Calu3 (cell line): ENCODE measurements at places on chromosomes 16 and 17. TPM values are rescaled to one million over a fixed set of nuclear protein-coding genes. Genes with fewer than 3 reads are reported as not detected.

GRCh38 chr16:88936008-88936555 lies 40.9 kb downstream of the CBFA2T3 start:
- DNase-seq: peak; percentile 70

DNA sequence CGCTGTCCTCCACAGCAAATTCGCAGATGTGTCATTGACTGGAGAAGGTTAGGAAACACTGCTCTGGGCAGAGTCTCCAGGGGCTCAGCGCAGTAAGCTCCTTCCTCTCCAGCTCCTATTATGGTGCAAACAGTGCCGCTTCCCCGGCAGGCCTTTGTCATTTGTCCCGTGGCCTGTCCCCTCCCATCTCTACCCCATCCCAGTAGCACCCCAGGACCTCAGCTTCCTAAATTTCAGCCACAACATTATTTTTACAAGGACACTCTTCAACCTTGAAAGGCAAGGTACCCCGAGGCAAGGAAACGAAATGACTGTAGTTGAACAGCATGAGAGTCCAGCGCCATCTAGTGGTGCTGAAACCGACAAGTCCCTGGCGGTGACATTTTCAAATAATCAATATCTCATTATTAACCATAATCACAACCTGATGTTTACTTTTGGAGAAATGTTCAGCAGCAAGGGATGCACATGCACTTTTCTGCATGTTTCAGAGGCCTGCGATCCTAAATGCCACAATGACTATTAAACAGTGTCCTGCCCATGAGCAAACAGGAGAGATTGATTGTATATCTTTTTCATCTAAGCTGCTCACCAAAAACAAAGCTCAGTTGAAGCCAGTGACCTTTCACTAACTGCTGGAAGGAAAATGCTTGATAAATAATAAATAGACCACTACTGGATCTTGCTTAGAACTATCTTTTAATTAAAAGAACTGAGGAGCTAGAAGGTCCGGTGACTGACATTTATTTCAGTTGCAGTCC lies 16.5 kb downstream of the MRPS23 start:
- peak; percentile 52 for DNase-seq

DNA sequence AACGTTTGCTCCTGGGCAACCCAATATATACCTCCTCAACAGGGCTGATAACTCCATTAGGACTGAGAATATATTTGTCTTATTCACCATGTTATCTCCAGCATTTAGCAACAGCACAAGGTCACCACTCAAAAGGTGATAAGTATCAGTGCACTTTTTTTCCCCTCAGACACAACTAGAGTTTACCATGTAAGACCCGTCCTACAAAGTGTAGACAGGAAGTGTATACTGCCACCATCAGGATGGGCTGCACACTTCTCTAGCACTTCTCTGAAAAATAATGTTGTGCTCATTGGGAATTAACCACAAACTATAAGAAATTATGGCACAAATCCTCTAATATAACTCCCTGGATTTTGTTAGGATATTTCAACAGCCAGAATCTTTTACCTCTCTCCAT lies 5.7 kb upstream of the VAT1L start:
- DNase-seq: no peak

GRCh38 chr17:143785-144281 lies 6.5 kb downstream of the SCGB1C2 start:
- DNase-seq: peak; percentile 90

DNA sequence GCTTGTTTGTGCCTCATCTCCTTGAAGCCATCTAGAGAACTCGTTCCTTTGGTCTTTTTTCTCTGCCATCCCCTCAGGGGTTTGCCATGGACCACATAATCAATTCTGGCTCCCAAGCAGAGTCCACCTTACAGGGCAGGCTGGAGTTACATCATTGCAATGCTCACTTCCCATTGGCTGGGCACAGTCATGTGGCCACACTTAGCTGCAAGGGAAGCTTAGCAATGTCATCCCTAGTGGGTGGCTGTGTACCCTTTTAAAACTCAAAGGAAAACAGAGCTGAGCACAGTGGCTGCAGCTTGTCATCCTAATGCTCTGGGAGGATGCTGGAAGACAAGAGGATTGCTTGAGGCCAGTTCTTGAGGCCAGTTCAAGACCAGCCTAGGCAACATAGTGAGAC lies 41.9 kb upstream of the POLR3E start:
- DNase-seq: no peak

DNA sequence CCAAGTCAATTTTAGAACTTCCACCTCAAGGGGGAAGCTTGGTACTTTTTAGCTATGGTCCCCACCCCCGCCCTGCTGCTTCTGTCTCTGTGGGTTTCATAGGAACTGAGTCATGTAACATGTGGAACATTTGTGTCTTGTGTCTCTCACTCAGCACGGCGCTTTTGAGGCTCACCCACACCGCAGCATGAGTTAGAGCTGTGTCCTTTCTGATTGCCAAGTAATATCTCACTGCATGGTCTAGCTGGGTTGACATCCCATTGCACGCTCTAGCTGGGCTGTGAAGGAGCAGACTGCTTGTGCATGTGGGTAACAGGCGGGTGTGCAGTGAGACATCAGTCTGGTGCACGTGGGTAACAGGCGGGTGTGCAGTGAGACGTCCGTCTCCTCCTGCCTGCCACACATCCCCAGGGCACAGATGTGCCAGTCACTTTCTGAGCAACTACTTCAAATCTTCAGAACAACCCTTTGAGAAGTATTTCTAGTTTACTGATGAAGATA lies 26.4 kb upstream of the SLC7A5 start:
- no peak for DNase-seq

DNA sequence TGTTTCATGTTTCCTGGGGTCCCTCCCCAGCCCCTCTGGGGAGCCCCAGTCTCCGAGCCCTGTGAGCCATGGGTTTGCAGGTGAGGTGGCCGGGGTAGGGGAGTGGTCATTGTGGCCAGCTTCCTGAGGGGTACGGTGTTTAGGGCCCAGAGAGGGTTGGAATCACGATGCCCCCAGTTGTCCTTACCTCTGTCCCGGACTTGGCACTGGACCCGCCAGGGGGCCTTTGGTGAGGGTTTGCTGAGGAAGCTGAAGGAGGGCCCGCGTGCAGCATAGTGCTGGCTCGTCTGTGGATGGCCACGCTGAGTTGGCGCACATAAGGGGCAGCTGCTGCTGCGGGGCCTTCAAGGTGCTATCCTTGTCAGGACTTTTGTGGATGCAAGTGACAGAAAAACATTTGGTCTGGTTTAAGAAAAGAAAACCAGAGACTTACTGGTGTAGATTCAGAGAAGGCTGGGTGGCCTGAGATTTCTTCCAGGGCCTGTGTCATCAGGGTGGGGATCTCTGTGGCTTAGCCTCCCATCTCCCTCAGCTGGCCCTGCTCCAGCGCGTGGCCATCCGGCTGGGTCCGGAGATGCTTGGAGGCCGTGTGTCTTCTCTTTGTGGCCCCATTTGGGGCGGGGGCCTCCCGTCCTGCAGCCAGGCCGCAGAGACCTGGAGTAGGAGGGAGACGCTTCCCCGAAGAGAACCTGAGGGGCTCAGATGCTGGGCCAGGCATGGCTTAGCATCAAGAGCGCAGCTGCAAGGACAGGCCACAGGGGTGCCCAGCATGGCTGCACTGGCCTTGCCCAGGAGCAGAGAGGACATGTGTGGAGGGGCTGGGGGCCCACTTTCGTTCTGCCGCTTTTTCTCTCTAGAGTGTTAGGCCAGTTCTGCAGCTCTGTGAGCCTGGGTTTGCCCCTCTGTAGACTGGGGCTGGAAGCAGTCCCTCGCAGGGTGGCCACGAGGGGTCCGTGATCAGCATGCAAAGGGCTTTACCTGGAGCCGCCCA lies 33.7 kb upstream of the NUDT16L1 start:
- DNase-seq: no peak

- peak; percentile 21 for DNase-seq
Observed at GRCh38 chr17:47257651-47258339, 4.2 kb downstream of the ITGB3 start.

- no peak for DNase-seq
Observed at GRCh38 chr17:2905269-2905668, 109.0 kb downstream of the RAP1GAP2 start.

DNA sequence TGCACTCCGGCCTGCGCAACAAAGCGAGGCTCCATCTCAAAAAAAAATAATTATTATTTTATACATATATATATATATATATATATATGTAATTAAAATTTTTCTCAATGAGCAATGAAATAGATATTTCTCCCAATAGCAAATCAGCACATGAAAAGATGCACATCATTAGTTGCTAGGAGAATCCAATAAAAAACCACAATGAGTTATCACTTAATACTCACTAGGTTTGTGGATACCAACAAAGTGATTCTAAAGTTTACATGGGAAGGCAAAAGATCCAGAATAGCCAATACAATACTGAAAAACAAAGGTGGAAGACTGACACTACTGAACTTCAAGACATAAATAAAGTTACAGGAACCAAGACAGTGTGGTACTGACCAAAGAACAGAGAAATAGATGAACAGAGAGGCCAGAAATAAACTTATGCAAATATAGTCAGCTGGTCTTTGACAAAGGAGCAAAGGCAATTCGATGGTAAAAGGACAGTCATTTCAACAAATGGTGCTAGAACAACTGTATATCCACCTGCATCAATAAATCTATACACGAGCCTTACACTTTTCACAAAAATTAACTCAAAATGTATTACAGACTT lies 13.6 kb downstream of the SMG6 start:
- DNase-seq: no peak

DNA sequence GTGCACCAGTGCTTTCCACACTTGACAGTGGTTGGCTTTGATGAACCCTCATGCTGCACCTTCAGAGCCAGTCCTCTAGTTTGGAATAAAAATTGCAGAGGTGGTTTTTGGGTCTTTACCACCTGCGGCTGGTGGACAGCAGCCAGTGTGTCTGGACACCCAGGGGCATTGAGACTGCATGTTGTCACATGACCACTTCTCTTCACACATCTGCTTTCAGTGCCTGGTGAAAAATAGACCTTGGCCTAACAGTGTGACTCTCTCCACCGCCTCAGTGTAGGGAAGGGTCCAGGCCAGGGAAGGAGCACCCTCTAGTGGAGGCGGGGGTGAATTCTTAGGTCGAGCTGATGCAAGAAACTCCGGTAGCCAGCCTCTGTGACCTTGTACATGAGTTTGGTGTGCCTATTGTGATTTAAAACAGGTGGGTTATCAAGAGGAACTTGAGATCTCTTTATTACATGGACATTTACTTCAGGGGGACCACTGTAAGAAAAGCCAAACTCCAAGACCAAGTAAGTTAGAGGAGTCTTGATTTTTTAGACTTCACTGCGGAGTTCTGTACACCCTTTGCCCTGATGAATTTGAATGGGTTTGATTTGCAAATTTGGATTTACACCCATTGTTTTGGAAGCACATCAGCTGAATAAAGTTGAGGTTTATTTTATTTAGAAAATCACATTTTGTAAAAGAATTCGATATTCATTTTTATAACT lies 17.9 kb downstream of the GOSR2 start:
- peak; percentile 90 for DNase-seq

DNA sequence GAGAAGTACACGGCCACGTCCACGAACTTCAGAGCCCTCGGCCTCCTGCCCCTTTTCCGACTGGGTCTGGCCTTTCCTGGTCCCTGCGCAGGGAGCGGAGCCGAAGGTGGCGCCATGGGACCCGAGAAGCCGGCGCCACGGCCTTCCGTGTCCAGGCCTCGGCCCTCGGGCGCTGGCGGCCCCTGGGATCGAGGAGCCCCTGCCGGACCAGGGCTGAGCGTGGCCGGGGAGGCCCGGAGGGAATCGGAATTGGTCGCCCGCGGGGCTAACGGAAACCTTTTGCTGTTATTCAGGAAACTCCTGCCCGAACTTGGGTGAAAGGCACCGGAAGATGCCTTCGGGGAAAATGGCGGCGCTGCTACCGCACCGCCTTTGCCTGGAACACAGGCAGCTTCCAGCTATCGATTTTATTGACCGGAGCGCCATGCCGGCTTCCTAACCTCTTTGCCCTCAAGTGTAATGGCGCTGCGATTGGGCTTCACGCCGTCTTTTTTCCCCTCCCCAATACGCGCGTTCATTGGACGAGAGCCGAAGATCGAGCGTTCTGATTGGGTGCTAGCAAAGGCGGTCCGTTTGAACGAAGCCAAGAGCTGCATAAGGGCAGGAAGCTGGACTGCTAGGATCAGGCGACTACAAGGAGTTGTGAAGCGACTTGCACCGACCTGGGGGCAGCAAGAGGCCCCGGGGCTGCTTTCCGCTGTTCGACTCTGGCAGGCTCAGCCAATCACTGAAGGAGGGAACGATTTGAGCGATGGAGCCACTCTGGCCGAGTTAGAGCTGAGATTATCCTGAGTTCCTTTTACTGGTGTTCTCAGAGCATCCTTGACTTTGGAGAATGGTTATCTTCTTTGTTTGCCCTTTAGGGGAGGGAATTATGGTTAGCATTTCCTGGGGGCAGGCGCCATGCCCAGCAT lies at the start of gene ZNF689:
ZNF689 (minus strand) TSS at position 464 of the 914 bp plus-strand sequence; CDS start at position 116, 348 bp downstream.
- DNase-seq: peak; percentile 97

- no peak for DNase-seq
Observed at GRCh38 chr16:81842564-81843242, 63.6 kb downstream of the PLCG2 start.

- no peak for DNase-seq
Observed at GRCh38 chr17:17768424-17769088, 68.2 kb downstream of the SREBF1 start.

DNA sequence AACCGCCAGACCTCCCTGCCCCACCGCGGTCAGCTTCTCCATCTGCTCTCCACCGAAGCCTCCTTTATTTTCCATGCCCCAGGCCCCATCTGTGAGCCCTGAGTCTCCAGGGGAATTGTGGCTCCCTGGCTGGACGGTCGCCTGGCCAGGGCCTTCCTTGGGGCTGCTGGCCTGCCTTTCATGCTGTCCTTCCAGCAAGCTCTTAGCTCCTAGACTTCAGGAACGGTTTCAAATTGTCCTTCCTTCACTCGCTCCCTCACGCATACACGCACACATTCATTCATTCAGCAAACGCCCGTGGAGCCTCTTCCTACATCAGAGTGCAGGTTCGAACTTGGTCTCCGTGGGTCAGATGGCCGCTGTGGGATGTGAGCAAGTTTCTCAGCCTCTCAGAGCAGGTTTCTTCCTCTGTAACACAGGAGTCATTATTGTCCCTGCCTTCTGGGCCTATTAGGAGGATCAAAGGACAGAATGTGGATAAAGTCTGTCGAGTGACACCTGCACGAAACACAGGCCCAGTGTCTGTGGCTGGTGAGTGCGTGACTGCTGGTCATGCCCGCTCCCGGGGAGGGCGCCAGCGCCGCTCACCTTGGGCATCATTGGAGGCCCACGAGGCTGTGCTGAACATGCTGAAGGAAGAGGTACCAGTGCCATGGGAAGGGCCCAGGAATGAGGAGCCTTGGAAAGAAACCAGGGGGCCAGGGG lies 18.7 kb upstream of the GSE1 start:
- DNase-seq: no peak

SLC16A11 gene
- not detected in 2 replicates for total RNA-seq

TBC1D3K gene
- total RNA-seq: not detected in 2 replicates

TBX21 gene
- total RNA-seq: not detected in 2 replicates

UMOD gene
- total RNA-seq: not detected in 2 replicates

CSHL1 gene
- total RNA-seq: not detected in 2 replicates

KRTAP2-3 gene
- 9.4 and 18.2 TPM in 2 replicates for total RNA-seq

FLCN gene
- total RNA-seq: 35.3 and 38.5 TPM in 2 replicates

ZNF267 gene
- 31.3 and 34.6 TPM in 2 replicates for total RNA-seq

CA4 gene
- 0.78 and 1.1 TPM in 2 replicates for total RNA-seq
